ENCODE measurements at places on chromosomes 12 and 14.
A peak's percentile ranks its signal among the peaks of the same experiment; 100 is the strongest.

- DNase-seq: peak; percentile 42
Observed at GRCh38 chr12:6377667-6377994, 2.3 kb upstream of the SCNN1A start.

DNA sequence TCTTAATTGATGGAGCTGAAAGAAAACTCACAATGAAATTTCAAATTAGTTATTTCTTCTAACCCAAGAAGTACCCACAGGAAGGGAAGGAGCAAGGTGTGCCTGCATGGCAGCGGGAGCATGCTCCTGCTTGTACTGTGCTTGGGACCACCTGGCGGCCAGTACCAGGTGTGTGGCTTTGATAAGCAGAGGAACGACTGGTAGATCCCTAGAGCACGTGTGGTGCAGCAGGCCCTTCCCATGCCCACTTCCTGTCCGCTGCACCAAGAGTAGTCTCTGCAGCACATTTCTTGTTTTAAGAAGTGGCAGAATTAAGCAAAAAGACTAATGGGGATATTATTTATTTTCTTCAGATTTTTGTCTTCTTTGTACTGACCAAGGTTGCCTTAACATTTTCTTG, 122.3 kb upstream of the ATF1 start:
- no peak for DNase-seq

- no peak for DNase-seq
Observed at GRCh38 chr14:98685725-98686124, 586.3 kb downstream of the BCL11B start.

GRCh38 chr14:103207388-103208072, 84.3 kb downstream of the TNFAIP2 start:
- peak; percentile 60 for DNase-seq

DNA sequence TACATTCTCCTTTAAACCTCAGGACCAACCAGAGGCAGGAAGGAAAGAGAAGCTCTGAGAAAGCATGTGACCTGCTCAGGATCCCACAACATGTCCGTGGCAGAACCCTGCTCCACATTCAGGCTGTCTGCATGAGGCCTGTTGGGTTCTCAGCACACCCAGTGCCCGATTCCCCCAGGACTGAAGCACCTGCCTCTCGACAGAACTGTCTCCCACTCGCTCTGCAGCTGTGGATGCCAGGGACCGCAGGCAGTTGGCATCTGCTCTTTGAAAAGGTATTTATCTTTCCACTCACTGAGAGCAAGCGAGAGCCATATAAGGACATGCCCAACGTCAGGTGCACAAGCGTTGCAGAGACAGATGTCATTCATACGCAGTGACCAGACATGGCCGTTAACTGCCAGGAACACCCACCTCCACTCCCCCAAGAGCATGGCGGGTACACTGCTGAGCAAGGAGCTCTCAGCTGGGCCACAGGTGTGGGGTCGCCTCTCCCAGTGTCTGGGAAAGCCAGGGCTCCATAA, 18.9 kb downstream of the PITPNM2 start:
- DNase-seq: no peak

- DNase-seq: no peak
Observed at GRCh38 chr14:23895480-23895879, 58.1 kb upstream of the DHRS4 start.

- DNase-seq: no peak
Observed at GRCh38 chr14:64952598-64953309, 10.2 kb upstream of the GPX2 start.

DNA sequence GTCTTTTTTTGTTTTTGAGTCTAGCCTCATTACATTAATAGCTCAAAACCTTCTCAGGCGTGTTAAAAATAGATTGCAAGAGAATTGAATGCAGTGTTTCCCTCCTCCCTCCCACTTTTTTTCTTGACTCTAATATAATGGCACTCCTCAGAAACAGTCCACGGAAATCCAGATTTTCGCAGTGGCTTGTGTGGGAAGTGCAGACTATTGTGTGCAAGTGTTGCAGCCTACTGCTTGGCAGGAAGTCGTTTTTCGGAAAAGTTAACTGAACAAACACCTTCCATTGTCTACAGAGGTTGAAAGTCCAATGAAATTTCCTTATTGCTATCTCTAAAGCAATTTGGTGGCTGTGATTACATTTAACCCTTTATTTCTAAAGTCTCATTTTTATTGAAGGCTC, 147.9 kb upstream of the E2F7 start:
- no peak for DNase-seq

GRCh38 chr14:30961330-30961729, 64.1 kb upstream of the AP4S1 start:
- DNase-seq: no peak

- no peak for DNase-seq
Observed at GRCh38 chr14:55976655-55977054, 141.6 kb upstream of the PELI2 start.

GRCh38 chr12:111741235-111741812, 25.4 kb upstream of the ALDH2 start:
- peak; percentile 12 for DNase-seq

DNA sequence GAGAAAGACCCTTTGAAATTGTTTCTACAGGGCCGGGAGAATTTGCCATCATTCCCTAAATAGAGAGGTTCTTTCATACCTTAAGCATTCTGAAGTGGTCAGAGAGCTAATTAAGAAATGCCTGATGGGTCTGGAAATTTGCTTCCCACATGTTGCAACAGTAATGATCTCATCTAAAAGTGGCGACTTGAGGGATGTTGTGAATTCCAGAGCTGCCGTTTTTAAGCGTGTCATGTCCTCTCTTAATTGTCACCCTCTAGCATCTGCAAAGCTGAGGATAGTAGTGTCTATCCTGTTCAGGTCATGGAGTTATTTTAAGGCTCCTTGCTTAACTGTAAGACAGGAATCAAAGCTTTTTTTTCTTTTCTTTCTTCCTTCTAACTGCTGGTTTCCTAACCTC, 60.4 kb downstream of the FOS start:
- peak; percentile 65 for DNase-seq

DNA sequence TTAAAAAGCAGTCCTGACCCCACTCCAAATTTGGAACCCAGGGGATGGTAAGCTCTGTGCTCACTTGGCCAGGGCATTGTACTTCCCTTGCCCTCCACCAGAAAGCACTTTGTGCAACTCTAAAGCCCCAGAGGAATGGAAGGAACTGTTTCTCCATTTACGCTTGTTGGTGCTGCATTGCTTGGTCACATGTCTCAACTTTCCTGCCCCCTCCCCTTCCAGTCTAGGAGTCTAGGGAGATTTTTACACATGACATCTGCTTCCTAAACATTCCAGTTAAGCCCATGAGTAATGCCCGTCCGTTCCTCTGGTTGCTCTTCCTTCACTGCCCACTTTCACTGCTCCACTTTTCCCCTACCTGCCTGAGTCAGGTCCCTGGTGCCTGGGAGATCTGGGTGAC, 92.6 kb upstream of the MAP1LC3B2 start:
- DNase-seq: peak; percentile 13

DNA sequence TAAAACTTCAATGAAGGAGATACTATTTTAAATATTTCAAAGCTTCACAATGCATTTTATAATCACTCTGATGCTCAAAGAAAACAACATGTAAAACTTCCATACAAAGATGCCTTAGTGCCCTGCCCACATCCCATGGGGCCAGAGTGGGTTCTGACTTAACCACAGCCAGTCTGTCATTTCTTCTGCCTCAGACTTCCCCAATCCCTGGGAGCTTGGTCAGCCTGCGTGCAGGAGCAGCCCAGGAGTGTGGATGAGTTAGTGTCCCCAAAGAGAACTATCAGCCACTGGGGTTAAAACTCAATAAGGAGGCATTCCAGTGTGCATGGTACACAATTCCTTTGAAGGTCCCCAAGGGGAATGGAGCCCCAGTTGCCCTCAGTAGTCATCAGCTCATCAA, 100.3 kb downstream of the PTCSC3 start:
- no peak for DNase-seq

GRCh38 chr14:33254861-33255395, 316.2 kb downstream of the NPAS3 start:
- peak; percentile 1 for DNase-seq

DNA sequence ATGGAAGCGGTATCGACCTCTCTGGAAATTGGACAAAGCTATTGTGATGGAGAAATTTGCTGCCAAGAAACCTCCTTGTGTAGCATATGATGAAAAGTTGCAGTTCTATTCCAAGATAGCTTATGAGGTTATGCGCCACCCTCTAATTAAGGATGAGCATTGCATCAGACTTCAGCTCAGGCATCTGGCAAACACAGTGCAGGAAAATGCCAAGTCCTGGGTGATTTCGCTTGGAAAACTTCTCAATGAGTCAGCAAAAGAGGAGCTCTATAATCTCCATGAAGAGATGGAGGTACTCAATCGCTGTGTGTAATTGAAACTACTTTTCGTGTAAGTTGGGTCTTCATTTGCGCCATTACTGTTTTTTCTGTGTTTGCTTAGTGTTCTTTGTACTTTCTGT, 51.2 kb downstream of the DNAH10 start:
- DNase-seq: peak; percentile 86

Data from adipocyte (in vitro differentiated cells).